ENCODE measurements at places on chromosomes 12 and 14.

DNA sequence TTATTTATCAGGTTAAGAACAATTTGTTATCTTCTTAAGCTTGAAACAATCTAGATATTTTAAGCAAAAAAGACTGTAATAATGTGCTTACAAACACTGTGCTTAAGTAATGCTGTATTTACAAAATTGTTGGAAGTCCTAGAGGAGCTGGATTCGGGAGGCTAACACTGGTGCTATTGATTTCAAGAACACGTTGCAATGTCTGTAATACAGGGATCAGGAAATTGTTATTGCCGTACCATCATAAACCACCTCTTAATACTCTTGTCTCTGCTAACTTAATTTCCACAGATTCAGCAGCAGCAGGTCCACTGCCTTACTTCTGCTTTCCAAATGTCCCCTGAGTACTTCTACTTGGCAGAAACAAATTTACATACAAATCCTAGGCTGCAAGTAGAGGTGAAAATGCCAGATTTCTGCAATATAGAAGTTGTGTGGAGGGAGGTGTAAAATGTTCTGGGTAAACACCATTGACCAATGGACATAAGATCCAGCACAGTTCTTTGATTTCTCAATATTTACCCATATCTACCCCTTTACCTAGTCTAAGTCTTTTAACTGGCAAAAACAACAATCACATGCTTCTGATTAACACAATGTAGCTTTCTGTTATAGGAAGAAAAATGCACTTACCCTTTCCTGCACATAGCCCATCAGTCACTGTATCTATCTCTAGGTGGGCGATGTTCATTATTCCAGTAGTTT is 663.4 kb downstream of the TMTC2 start:
- no peak for DNase-seq

DNA sequence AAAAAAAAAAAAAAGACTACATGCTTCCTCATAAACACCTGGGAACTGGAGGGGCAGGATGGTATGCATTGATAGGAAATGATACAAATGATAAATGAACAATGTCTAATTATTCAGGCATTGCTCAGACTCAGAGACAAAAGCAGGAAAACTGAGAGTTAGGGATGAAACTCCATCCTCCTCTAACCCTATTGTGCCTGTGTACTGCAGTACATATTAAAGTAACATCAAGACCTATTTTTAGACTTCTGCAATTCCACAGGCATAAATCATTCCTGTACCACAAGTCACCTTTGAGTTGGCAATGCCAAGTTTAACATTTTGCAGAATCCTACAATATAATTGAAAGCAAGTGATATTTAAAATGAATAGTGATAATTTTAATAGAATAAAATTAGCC is 156.5 kb upstream of the USP15 start:
- no peak for DNase-seq

DNA sequence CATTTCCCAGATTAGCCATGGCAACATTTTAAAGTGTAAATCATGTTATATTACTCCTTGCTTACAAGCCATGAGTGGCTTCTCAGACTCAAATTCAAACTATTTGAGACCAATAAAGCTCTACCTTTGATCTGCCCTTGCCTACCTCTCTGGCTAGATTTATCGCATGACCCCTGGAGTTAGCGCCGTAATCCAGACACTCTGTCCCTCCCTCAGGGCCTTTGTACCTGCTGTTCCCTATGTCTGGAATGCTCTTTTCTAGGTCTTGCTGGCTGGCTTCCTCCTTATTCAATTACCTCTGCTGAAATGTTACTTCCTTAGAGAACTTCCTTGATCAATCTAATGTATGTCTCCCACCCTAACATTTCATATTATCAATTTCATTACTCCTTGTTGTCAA is 16.3 kb downstream of the SIX4 start:
- DNase-seq = no peak

- DNase-seq = no peak
Observed at GRCh38 chr12:29762637-29763300, 21.0 kb downstream of the TMTC1 start.

GRCh38 chr12:111406474-111407376 is 1.0 kb downstream of the SH2B3 start:
- no peak for DNase-seq
